Muscle of arm (tissue), 14 donors: ENCODE measurements at places on chromosomes 4 and X. TPM values are rescaled to one million over a fixed set of nuclear protein-coding genes. Genes with fewer than 3 reads are reported as not detected.

- no peak for DNase-seq
Measured at GRCh38 chr4:88828842-88829571, 131.4 kb upstream of the NAP1L5 start.

DNA sequence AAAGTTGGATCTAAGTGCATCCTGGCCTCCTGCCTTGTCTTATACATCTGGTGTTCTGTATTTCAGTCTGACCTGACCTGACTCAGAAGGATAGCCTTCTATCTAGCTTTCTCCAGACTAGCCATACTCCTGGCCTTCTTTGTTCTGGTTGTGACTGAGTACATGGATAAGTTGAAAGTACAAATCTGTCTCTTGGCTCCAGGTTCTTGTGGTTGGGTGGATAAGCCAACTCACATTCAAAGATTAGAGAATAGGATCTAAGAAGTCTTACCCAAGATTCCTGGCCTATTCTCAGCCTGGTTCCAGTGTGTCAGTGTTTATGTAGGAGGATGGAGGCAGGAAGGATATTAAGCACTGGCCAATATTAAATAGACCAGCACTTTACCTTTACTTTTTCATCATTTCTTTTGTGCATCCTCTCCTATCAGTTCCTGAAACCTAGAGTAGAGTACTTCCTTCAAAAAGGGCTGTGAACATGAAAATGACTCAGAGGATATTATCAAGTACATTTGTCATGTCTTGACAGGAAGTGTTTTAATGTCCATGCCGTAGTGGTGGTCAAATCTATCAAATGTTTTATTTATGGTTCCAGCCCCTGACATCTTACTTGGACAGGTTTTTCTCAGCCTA lies 123.5 kb downstream of the IL15 start:
- DNase-seq: no peak

DNA sequence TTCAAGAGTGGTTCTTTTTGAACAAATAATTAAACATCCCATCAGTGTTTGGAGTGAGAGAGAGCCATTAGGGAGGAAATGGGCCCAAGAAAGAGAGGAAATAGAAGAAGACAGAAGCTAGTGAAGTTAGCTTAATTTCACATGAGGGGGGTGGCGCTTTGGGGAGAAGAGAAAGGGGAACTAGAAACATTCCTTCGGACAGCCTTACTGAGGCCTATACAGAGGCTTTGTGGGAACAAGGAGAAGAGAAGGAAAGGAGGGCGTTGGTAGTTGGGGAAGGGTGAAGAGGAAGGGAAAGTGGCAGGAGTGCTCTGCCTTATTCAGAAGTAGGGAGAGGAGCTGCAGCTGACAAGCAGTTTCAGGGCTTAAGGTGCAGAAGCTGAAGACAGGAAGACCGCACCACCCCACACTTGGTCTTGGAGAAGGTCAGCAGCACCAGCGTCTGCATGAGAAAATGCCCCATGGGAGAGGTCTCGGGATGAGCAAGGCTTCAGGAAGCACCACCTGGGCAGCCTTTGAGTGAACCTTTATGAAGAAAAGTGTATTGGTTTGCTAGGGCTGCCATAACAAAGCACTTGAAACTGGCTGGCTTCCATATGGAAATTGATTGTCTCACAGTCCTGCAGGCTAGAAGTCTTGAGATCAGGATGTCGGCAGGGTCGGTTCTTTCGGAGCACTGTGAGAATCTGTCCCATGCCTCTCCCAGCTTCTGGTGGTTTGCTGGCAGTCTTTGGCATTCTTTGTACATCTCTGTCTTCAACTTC lies 85.1 kb downstream of the KIT start:
- no peak for DNase-seq

DNA sequence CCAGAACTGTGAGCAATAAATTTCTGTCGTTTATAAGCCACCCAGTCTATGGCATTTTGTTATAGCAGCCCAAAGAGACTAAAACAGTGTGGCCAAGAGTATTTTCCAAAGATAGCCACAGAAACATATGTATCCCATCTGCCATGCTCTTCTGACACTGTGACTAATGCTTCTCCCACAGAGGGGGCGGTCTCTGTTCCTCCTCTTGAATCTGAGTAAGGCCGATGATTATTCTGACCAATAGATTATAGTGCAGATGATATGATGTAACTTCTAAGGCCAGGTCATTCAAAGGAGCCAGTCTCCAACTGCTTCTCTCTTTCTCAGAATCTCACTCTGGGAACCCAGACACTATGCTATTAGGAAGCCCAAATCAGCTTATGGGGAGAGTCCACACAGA lies 570.7 kb downstream of the BCOR start:
- no peak for DNase-seq

- peak; percentile 15 for DNase-seq
Measured at GRCh38 chr4:162732876-162733275, 433.8 kb downstream of the NAF1 start.

DNA sequence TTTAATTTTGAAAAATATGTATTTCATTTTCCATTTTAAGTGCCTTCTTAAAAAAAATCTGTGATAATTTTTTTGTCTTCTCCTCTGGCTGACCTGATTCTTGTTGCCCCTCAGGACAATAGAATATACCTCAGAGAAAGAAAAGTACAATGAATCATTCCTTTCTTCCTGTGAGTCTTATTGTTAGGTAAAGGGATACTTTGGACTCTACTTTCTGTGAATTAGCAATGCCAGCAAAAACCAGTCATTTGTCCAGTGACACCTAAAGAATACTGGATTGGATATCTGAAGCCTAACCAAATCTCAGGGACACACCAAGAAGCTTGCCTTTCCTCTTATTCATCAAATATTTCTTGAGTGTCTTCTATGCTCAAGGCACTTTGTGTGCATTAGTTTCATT lies 102.1 kb downstream of the AREG start:
- no peak for DNase-seq

DNA sequence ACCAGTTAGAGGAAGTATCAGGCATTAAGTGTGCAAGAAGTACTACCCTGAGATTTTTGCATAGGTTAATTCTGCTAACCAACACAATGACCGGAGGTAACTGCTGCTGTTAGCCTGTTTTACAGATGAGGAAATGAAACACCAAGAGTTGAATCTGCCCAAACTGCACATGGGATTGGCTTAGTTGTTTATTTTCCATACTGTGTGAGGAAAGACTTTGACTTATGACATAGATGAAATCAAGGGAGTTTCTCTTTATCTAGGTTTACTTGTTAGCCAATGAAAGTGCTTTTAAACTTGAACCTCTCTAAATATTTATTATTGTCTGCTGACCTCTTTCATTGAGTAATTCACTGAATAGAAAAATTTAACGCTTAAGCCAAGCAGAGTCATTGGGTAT lies 10.3 kb downstream of the GUCY1B1 start:
- no peak for DNase-seq

- no peak for DNase-seq
Measured at GRCh38 chr4:156832886-156833285, 138.7 kb downstream of the PDGFC start.

- DNase-seq: no peak
Measured at GRCh38 chr4:23937173-23937572, 47.3 kb upstream of the PPARGC1A start.

DNA sequence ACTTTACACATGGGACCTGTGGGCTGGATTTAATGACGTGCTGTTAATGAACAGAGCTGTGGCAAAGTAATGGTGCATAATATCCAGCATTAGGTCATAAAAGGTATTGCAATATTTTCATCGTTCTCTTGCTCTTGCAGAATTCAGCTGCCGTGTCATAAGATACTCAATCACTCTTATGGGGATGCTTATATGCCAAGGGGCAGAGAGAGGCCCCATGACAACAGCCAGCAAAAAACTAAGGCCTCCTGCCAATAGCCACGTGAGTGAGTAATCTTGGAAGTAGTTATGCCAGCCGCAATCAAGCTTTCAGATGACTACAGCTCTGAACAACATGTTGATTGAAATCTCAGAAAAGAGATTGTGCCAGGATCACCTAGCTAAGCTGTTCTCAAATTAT lies 616.9 kb downstream of the FSTL5 start:
- no peak for DNase-seq

- DNase-seq: no peak
Measured at GRCh38 chr4:145820407-145820806, 118.2 kb downstream of the ZNF827 start.

DNA sequence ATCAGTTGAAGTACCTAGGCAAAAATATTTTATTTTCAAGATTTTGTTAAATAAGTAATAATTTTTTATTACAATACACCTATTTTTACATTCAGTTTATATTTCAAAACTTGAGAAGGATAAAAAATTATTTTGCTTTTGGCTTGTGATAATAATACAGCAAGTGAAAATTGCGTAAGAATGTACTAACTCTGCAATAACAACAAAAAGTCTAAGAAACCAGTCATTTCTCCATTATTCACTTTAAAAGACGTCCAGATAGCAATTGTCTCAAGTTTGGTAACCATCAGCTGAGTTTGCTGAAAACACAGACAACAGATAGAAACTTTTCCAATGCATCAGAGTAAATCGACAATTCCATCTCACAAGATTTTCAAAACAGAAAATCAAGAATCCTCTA lies 12.1 kb downstream of the CXCL8 start:
- DNase-seq: no peak

DNA sequence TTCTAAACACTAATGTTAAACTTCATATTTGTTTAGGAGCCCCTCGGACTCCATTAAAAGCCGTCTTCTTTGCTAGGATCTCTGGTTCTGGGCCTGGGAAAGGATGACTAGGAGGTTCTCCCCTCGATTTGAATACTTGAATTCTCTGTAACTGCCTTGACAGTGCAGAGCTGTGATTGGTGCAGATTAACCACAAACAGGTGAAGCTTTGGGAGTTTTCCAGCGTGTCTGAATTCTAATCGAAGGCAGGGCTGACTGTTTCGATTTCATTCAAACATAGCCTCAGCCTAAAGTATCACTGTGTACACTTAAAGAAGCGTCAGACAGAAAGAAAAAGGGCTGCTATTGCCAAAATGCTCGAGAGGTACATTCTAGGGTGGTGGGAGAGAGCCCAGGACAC lies 29.0 kb downstream of the TFDP3 start:
- peak; percentile 4 for DNase-seq

GRCh38 chr4:73589261-73589847 lies 30.9 kb downstream of the RASSF6 start:
- DNase-seq: no peak

DNA sequence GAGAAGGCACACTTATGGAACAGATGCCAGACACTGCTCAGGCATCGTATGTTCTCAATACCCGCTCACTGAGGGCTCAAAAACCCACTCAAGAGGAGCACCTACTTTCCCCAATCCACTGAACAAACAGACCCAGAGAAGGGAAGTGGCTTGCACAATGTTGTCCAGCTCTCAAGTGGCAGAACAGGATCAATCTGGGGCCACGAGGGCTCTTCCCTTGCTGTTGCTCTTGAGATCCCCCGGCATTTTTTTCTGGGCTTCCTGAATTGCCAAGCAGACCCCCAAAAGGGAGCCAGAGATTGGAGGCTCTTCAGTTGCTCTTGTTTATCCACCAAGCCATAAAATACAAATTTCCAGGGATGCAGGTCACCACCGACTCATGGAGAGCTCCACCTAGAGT lies 35.7 kb downstream of the IDS start:
- DNase-seq: no peak

DNA sequence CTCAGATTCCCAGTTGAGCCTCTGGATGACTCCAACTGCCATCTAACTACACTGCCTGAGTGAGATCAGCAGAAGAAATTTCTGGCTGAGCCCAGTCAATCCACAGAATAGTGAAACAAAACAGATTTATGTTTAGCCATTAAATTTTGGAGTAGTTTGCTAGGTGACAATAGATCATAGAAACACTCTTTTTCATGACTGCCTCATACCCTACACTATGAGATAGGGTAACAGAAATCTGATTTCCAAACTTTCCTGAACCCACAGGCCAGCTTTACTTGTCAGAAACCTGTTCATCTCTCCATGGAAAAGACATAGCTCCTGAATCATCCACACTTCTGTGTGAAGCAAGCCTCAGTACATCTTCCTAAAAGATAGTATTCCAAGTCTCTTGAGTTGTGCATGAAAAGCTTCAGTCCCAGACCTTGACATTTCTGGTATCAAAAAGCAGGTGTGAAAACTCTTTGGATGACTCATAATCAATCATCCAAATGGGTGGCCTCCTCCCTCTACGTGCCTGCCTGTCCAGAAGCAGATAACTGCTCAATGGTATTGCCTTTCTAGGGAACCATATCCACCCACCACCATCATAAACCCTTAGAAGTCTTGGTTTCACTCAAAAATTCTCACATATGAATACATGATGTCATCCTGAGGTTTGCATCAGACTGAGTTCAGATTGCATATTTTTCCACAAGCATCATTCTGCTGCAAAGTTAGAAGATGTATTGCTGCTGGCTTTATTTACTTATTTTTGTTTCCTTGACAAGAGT lies 47.5 kb upstream of the RAP2C start:
- no peak for DNase-seq

- peak; percentile 59 for DNase-seq
Measured at GRCh38 chr4:115110191-115111181, 2.9 kb downstream of the NDST4 start.

- DNase-seq: no peak
Measured at GRCh38 chrX:1041091-1041490, 171.4 kb downstream of the CRLF2 start.

- no peak for DNase-seq
Measured at GRCh38 chr4:123517176-123517575, 120.6 kb downstream of the SPRY1 start.

DNA sequence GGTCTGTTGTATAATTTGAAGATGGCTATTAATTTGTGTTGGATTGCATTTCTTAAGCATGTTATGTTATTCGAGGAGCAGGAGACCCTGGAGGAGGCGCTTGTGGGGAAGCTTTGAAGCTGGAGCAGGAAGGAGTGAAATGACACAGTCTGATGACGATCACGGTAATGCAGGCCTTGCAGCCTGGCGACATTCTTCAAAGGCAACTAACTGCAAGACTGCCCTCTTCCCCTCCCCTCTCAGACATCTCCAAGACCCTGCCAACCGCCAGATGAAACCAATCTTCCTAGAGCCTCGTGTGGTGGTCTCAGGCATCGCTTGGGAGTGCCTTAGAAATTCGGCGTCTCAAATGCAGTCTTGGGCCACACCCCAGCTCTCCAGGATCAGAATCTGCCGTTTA lies 16.1 kb downstream of the CLCN4 start:
- DNase-seq: peak; percentile 32

DNA sequence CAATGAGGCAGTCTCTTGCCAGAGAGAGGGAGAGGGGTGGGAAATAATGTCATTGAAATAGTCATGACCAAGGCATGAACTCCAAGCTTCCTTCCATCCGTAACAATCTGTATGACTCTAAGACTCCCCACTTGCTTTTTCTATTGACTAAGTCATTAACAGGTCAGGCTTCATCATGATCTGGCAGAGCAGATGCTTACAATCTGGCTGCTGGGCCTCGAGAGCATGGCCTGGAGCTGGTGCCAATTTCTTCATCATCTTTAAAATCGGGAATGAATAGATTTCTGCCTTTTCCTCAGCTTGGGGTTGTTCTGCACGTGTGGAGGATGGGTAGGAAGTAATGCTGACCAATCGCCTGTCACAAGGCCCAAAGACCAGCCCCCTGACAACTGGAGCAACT lies 280.6 kb upstream of the CLNK start:
- DNase-seq: no peak

The CT45A5 gene
- 1.8 TPM for polyA plus RNA-seq

The RNF113A gene
- 8.9 TPM for polyA plus RNA-seq

The ASB12 gene
- 32.9 TPM for polyA plus RNA-seq

The ADH1A gene
- polyA plus RNA-seq: 2.5 TPM

The NAAA gene
- 12.5 TPM for polyA plus RNA-seq

The P2RY10 gene
- 0.75 TPM for polyA plus RNA-seq

The GRIA3 gene
- polyA plus RNA-seq: 3.5 TPM

The HS3ST1 gene
- 0.17 TPM for polyA plus RNA-seq
